ENCODE measurements at places on chromosomes 16 and 17.
A peak's percentile ranks its signal among the peaks of the same experiment; 100 is the strongest.

DNA sequence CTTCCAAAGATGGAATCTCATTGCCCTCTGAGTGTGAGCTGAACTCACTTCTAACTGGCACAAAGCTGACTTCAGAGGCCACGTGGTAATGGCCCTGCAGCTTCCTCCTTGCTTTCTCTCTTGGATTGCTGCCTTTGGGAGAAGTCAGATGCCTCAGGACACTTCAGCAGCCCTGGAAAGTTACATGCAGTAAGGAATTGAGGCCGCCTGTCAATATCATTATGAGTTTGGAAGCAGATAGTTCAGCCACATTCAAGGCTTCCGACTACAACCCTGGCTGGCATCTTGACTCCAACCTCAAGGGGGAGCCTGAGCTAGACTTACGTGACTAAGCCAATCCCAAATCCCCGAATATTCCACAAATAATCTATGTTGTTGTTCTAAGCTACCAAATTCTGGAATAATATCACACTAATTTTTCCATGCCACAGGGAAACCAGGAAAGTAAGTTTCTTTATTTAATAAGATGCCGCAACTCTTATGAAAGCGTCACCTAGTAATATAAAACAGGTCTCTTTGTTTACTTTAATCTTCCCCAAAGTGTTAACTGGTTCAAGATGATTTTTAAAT is 13.6 kb downstream of the CEP20 start:
- H3K27ac ChIP-seq = peak overlapping the region; percentile 54
- H3K27me3 ChIP-seq = no peaks in the 10 kb centered on the region
- no peak for DNase-seq
- peaks cover 10% of the 10 kb centered on the region for H3K36me3 ChIP-seq

GRCh38 chr17:3621146-3621720 is 12.0 kb upstream of the TRPV1 start:
- H3K36me3 ChIP-seq = peaks cover 28% of the 10 kb centered on the region
- no peaks in the 10 kb centered on the region for H3K4me1 ChIP-seq
- DNase-seq = no peak
- no peak overlapping the region for H3K4me3 ChIP-seq

- H3K4me1 ChIP-seq = peaks cover 30% of the 10 kb centered on the region
- DNase-seq = no peak
- H3K27ac ChIP-seq = no peak overlapping the region
These were observed 38.5 kb downstream of the ERCC4 start for GRCh38 chr16:13958474-13958873.

DNA sequence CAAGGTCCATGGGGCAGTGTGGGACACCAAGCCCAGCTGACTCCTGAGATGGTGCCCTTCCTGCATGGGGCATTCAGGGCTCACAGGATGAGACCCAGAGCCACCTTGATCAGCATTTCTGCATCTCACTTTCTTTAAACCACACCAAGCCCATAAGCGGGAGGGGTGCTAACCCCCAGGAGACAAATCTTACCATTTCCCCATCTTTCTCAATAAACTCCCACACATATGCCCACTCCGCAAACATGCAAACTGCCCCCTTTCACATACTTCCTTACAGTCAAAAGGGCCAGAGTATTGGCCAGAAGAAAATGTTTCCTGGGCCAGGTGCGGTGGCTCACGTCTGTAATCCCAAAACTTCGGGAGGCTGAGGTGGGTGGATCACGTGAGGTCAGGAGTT is 3.7 kb upstream of the SLC39A11 start:
- H3K27ac ChIP-seq = no peak overlapping the region
- H3K4me1 ChIP-seq = peaks cover 15% of the 10 kb centered on the region
- no peaks in the 10 kb centered on the region for H3K36me3 ChIP-seq
- H3K27me3 ChIP-seq = peaks cover 20% of the 10 kb centered on the region
- H3K4me3 ChIP-seq = no peak overlapping the region

GRCh38 chr17:78273813-78274212 is 42.4 kb downstream of the TMEM235 start:
- no peak overlapping the region for H3K4me3 ChIP-seq
- no peaks in the 10 kb centered on the region for H3K36me3 ChIP-seq
- peaks cover 26% of the 10 kb centered on the region for H3K27me3 ChIP-seq
- H3K4me1 ChIP-seq = peaks cover 13% of the 10 kb centered on the region
- no peak overlapping the region for H3K27ac ChIP-seq

- H3K4me3 ChIP-seq = no peak overlapping the region
- no peaks in the 10 kb centered on the region for H3K36me3 ChIP-seq
- DNase-seq = no peak
- H3K27me3 ChIP-seq = no peaks in the 10 kb centered on the region
- H3K4me1 ChIP-seq = no peaks in the 10 kb centered on the region
These were observed 1016.2 kb upstream of the EEF2KMT start for GRCh38 chr16:6113749-6114148.

Measured in keratinocyte (primary cell).